NCI-H82 (cell line): ENCODE measurements at places on chromosomes 5 and 9.
A peak's percentile ranks its signal among the peaks of the same experiment; 100 is the strongest.

GRCh38 chr9:128923493-128923883, 2.7 kb downstream of the PHYHD1 start:
- DNase-seq: peak; percentile 76

- no peak for DNase-seq
These were observed 157.8 kb downstream of the KCTD16 start for GRCh38 chr5:144328494-144328893.

GRCh38 chr5:12330993-12331588, 426.8 kb upstream of the CTNND2 start:
- DNase-seq: no peak

DNA sequence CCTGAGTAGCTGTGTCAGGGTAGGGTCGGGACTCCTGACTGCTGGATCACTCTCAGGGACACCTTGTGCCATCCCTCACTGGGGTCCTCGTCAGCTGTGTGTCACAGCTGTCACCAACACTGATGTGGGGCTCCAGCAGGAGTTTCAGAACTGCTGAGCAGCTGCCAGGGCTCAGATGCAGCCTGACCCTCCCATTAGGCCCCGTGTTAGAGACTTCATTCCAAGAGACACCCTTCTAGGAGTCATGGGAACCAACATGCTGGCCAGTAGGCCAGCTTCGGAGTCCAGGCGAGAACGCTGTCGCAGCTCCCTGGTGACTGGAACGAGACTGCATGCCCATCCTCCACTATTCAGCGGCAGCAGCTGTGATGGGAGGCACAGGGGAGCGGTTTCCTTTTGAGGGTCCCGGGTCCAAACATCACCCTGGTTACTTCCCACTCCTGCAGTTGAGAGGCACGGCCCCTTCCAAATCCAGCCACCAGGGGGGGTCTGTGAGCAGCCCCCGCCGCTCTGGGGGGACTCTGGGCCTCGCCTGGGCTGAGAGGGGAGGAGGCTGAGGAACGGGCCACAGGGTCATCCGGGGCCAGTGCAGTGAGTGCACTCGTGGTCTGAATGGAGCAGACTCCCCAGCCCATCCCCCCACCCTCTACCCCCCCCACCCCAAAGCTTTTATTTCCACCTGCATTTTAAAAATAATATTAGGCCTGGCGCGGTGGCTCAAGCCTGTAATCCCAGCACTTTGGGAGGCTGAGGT, 12.6 kb upstream of the TCF7 start:
- peak; percentile 74 for DNase-seq

DNA sequence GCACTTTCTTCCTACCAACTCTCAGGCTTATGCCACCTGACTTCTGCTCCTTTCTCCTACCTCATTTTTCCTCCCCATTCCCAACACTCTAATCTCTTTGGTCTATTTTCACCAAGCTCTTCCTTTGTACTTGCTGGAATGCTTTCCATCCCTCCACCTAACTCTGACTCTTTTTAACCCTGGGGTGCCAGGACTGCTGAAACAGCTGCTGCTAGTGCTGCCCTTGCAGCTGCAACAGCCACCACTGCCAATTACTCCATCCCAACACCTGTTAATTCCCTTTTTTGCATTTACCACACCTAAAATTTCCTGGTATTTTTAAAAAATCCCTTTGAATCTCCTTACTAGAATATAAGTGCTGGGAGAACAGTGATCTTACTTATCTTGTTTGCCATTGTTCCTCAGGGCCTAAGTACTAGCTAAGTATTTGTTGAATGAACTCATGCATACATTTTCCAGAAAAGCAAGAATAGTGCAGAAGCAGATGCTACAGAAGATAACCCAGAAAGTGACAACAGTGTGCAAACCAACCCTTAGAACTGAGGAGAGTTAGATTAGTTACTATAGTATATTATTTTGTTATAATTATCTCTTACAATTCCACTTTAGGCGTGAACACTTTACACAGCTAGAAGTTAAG, 11.5 kb downstream of the NADK2 start:
- no peak for DNase-seq

- DNase-seq: peak; percentile 55
These were observed 341.8 kb downstream of the MAN2A1 start for GRCh38 chr5:110031402-110032140.

DNA sequence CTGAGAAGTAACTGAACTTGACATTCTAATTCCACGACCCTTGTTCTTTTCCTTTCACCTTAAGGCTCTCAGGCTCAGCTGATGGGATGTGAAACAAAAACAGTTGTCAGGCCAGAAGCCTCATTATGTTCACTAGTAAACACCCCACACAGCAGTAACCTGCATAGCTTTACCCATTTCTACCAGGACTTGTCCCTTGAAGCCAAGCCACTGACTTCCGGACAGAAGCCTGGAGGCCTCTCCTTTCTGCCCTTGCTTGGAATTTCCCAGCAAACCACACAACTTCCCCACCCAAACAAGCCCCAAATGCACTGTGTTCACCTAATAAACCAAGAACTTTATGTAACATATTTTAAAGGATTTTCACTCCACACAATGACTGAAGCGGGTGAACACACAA, 19.6 kb downstream of the PRUNE2 start:
- DNase-seq: no peak

DNA sequence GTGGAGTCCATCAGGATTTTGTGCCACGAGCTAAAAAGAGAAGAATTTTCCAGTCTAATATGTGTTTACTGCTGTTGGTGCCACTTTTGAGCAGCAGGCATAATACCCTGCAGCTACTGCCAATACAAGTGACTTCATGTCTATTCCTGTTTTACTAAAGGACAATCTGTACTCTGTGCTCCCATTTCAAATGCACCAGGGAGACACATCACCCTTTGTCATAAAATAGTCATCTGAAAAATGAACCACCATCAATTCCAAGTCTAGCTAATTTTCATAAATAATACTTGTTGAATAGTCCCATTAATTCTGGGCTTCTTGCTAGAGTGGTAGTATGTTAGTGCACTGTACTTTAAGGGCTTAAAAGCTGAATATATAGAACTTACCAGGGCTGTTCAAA, 8.9 kb upstream of the PKD2L2 start:
- no peak for DNase-seq

GRCh38 chr5:41009232-41009631, 61.9 kb downstream of the MROH2B start:
- no peak for DNase-seq

DNA sequence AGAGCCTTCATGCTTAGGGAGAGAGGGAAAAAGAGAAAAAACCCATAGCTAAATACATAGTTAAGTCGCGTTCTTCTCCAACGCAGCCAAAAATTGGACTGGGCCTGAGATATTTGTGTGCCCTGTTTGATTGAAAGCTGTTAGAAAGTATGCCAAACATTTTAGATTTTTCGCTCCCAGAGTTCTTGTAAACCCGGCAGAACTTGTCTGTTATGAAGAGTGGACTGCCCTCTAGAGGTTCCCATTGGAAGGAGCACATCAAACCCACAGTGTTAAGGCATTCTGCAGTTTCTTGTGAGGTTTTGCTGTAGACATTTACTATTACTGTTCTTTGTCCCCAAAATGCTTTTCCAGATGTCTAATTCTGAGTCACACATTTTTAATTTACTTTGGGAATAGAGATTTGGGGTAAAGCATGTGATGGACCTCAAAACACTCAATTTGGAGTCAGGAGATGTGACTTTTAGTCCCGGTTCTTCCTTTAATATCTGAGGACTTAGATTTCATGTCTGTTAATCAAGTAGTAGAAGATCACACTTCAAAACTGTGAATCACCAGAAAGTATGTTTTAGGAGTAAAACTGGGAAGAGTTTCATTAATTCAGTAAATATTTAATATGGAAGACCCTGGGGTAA, 96.6 kb downstream of the PCSK1 start:
- DNase-seq: peak; percentile 76

GRCh38 chr5:58410441-58410840, 49.4 kb downstream of the PLK2 start:
- DNase-seq: no peak

DNA sequence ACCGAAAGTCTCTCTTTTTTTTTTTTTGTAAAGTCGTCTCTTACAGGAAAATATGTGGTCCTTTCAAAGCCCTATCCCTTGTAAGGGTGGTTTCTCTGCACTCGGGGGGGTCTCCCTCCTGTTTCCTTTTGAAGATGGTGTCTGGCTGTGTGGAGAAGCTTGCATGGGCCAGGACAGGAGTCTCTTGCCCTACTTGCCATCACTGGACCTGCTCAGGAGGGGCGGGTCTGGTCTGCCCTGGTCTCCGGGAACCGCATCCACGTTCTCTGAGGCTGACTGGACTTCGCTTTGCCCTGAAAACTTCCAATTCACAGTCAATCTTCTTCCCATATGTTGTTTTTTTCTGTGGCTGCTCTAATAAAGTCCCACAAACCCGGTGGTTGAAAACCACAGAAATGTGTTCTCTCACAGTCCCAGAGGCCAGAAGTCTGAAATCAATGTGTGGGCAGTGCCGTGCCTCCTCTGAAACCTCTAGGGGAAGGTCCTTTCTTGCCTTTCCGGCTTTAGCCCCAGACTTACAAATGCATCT, 92.9 kb upstream of the IER5L start:
- DNase-seq: no peak

DNA sequence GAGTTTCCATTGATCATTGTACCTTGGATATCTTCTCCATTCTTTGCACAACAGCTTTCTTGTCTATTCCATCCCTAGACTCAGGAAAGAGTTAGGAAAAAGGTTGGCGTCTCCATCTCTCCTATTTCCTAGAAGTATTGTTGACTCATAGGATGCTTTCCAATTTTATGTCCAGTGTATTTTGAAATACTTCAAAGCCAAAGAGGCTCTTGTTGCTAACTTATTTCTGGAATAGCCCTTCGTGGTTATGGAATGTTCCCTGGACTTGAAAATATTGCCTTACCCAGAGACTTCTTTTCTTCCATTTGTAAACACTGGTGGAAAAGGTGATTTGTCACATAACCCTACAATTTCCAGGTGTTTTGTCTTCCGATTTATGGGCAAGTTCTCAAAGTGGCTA, 402.3 kb upstream of the ZNF608 start:
- no peak for DNase-seq

DNA sequence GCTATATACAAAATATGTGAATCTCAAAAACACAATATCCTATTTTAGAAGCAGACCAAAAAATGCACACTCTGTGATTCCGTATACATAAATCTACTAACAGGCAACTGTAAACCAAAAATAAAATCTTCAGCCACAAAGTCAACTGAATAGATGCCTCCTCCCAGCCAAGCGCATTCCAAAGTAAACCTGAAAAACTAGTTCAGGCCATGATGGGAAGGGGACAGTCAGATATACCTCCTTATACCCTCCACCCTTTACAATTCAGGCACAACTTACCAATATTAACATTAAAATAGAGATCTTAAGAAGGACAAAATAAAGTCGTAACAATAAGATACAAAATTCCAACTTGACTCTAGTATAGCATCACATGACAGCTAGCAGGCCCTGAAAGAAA, 1604.5 kb upstream of the NUDT12 start:
- DNase-seq: no peak

- DNase-seq: peak; percentile 5
These were observed 129.0 kb downstream of the TAF11L14 start for GRCh38 chr5:17763301-17763700.

GRCh38 chr5:19319252-19319651, 668.7 kb downstream of the CDH18 start:
- DNase-seq: no peak

GRCh38 chr9:27473111-27473529, 51.0 kb upstream of the IFNK start:
- DNase-seq: peak; percentile 75

DNA sequence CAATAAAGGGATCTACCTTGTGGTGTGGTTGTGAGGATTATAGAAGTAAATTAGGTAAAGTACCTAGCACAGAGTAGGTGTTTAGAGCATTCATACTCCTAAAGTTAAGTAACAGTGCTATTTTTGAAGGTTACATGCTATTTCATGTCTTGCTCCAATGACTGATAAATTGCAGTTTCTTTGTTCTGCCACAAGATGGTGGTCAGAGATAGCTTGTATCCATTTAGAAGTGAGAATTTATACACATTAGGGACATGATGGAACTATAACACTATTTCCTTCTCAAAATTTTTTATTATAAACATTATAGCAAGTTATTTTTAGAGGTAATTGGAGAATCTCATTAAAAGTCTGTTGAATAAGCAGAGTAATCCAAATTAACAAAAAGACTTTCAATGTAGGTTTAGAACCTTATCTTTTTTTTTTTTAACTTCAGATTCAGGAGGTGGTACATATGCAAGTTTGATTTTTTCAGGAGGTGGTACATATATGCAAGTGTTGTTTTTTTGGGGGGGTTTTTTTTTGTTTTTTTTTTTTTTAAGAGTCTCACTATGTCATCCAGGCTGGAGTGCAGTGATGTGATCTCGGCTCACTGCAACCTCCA, 17.1 kb downstream of the MTREX start:
- DNase-seq: peak; percentile 22

GRCh38 chr5:143138839-143139238, 264.6 kb downstream of the NR3C1 start:
- DNase-seq: no peak

GRCh38 chr5:87394411-87395165, 18.1 kb downstream of the CCNH start:
- DNase-seq: no peak

DNA sequence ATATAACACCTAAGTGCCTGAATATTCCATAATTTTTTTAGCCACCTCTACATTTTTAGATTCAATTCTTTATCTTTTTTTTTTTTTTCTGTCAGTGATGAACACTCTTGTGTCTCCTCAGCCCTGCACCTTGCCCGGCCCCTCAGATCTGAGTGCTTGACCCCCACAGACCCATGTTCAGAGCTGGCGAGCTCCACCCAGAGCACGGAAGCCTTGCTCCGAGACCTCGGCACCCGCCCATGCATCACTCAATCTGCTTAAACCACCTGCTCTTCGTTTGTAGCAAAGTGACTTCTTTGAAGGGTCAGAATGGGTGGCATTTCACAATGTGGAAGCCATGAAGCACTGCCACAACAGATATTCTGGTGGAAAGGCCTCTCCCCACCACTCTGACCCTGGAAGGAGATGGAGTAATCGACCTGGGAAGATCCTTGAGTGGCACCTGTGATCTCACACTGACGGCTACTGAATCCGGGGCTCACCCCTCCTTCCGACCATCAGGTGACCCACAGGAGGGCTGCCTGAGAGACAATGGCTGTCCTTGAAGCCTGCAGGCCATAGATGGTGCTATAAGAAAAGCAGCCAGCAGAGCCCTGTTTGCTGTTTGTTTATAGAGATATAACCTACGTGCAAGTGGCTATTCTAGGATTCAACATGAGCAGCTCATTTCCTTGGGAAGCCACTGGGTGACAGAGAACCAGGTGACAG, 261.1 kb upstream of the IRX4 start:
- DNase-seq: no peak

- peak; percentile 96 for DNase-seq
These were observed 74.6 kb upstream of the HSPA9 start for GRCh38 chr5:138649775-138650174.

GRCh38 chr9:111599955-111600343, 502 bp upstream of the PTGR1 start:
- DNase-seq: no peak

GRCh38 chr9:77486968-77487367, 161.2 kb downstream of the GNA14 start:
- no peak for DNase-seq
